Cardiac muscle cell (in vitro differentiated cells and primary cell): ENCODE measurements at places on chromosomes 1 and 21.

DNA sequence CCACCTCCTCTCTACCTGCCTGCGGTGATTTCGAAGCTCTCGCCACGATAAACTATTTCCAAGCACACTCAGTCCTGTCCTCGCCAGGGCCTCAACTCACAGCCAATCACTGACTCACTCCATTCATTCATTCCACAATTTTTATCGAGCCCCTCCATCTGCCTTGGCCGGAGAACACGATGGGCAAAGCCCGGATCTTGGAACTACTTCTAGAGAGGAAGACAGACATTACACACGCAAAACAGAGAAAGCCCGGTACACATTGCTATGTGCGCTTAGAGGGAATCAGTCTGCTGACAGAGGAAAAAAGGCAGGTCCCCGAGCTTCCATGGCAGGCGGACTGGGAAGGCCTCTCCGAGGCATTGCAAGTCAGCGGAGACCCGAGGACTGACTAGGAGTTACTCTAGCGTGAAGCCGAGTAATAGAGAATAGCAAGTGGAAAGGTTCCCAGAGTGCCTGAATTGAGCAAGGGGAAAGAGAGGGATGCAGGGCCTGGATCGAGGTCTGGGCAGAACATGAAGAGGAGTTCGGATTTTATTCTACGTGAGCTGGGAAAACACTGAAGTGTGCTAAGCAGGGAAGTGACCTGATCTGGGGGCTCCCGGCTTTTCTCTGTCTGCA is 54.2 kb upstream of the DNAJC6 start:
- no peak for DNase-seq

DNA sequence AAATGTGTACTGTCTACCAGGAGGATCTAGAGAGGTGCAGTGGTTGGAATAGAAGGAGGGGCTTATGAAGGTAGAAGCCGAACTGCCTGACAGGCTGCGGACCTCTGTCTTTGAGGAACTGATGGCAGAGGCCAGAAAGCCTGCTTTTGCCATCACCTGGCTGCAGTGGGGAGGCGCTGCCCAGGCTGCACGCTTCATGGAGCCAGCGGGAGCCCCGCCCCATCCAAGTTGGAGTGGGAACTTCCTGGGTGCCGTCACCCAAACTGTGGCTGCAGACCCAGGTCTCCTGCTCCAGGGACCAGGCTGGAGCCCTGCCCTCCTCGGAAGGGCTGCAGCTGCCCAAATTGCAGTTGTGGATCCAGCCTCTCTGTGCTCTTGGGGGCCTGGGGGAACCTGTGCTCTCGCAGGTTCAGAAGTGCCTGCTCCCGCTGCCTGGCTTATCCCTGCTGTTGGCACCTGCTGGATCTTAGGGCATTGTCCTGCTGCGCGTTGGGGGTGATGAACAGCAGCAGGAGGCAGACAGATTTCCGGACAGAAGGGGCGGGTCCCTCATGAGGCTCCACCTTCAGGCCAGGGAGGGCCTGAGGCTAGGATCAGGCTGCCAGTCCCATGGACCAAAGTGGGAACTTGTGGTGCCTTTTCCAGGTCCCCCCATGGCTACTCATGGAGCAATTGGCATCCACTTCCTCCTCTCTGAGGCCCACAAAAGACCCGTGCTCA is 118.0 kb upstream of the PLPPR4 start:
- DNase-seq: no peak

DNA sequence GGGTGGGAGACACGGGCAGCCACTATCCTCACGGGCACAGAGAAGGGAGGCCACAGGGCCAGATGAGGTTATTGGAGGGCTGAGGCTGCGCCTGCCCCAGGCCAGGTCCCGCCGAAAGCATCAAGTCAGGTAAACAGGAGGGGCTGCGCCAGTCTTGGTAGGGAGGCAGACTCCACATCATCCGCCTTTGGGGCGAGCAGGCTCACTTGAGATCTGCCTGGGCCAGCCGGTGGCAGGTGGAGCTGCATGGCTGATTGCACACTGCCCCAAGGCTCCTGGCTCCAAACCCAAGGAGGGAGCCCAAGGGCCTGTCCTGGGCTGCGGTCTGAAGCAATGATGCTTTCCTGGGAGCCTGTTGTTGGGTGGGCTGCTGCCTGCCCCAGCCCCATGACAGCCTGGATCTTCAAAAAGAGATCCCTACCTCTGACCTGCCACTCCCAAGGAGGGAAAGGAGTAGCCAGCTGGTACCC is 4.6 kb downstream of the SMIM1 start:
- DNase-seq: no peak

DNA sequence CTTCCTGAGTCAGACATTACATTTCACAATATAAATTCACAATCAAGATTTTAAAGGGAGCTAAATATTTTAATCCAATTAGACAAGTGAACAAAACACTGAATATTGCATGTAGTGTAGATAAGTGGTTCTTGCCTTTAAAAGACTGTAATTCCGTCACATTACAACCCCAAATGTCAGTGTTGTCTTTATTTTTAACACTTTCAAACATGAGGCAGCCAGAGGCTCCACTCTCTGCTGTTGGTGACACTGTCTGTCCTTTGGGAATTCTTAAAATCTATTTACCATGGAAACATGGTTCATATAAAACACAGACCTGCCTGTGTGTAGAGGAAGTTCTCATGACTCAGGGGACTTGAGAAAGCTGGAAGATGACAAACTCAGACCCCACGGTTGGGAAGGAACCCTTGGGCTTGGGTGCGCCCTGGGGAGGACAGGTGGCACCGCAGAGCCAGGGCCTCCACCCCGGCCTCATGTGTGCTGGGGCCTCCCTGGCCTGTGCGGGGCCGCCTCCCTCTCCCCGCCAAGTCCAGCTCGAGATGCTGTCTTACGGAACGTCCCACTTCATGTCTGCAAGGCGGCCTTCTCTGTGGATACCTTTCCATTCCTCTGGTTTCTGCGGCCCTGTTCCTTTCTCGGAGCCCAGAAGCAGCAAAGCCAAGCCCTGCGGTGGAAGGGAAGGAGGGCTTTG is 239.0 kb downstream of the SDCCAG8 start:
- DNase-seq: no peak

- DNase-seq: peak; percentile 43
These were observed 17.7 kb upstream of the KDM4A start for GRCh38 chr1:43632135-43632670.

DNA sequence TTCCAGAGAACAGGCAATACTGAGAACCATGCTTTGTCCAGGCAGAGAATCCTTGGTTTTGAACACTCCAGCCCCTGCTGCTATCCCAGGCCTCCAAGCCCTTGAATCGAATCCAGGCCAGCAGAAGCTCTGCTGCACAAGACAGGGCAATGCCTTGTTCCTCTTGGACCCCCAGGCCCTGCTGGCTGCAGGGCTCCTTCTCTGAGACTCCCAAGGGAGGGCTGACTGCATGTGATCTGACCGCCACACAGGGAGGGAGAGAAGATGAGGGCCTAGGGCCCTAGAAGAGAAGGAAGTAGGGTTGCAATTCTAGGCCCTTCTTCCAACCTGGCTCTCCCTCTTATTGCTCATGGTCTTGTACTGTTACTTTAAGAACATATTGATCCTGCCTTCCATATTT is 160.6 kb upstream of the EDN2 start:
- no peak for DNase-seq

- no peak for DNase-seq
These were observed 107.9 kb downstream of the SPSB1 start for GRCh38 chr1:9400425-9401079.

GRCh38 chr1:208216062-208216461 is 28.1 kb downstream of the PLXNA2 start:
- peak; percentile 65 for DNase-seq

DNA sequence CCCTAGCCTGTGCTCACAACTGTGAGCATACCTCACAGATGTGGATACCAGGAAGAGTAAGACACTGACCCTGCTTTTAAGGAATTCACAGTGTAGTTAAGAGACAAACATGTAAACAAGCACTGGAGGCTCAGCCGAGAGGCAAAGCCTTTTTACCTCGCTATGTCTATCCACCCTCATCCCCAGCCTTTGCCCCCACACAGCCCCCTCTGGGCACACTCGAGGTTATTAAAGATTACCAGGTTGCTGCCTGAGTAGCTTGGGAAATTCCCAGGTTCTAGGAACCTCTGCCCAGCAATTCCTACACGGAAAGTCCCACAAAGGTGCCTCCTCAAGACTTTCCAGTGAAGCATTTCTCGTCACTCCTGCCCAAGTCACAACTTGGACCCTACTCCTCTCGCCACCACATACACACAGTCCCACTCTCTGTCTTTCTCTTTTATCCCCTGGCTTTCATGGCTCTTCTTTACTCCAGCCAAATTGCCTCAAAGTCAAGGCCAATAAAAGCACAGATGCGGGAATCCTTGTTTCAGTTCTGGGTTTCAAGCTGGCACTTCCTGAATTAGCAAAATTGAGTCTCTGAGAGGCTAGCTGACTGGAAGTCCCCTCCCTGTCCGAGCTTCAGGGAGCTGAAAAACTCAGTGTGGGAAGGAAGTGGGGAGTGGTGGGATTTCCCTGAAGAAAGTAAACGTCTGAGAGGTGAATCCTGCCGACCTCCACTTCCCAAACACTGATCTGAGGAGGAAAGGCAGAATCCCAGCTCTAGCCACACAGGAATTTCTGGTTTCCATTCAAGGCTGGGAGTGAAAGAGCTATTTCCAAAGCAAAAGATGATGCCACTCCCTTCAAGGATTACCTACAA is 7.6 kb downstream of the DENND2D start:
- peak; percentile 27 for DNase-seq

DNA sequence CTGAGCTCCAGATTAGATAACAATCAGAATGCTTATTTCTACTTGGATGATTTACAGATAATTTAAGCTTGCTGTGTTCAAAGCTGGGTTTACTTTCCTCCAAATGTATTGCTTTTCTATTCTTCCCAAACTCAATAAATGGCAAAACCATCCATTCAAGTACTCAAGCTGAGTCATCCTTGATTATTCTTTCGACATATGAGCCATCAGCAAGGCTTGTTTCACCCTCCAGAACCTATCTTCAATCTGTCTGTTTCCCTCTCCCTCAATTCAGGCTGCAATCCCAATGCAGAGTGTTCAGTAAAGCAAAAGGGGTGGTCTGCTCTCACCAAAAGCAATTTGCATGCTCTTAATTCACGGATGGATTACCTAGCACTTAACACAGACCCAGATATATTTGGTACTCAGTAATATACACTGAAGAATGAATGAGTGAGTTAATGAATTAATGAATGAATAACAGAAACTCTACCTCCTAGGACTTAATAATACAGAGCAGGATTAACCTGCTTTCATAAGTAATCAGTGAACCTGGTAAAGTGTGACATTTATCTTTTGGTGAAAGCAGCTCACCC is 41.9 kb downstream of the DDR2 start:
- DNase-seq: peak; percentile 55

GRCh38 chr1:159000625-159001024 is 9.1 kb upstream of the IFI16 start:
- DNase-seq: peak; percentile 96

GRCh38 chr1:63027176-63027575 is 243.2 kb downstream of the ATG4C start:
- no peak for DNase-seq

GRCh38 chr1:198657550-198658064 is 18.8 kb downstream of the PTPRC start:
- DNase-seq: no peak

DNA sequence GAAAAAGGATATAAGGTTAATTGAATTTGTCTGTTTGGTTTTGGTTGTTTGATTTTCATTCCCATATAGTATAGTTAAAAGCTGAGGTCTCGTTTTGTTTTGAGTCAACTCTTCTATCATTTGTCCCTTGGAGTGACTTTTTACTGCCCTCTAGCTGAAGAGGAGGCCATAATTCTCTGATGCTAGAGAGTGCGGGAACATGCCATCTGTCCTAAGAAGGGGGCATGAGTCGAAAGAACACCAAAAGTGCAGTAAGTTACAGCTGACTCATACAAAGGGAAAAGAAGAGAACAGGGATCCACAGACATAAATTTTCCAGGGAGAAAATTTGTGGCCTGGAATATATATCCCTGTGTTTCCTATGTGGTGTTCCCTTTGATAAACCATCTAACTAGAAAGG is 4.1 kb downstream of the KRTAP21-3 start:
- DNase-seq: no peak

GRCh38 chr1:9455487-9456234 is 83.6 kb upstream of the SLC25A33 start:
- DNase-seq: peak; percentile 76

- DNase-seq: no peak
These were observed 10.0 kb downstream of the RBM34 start for GRCh38 chr1:235151033-235151432.

GRCh38 chr21:27564684-27565301 is 597.9 kb upstream of the ADAMTS5 start:
- peak; percentile 63 for DNase-seq

DNA sequence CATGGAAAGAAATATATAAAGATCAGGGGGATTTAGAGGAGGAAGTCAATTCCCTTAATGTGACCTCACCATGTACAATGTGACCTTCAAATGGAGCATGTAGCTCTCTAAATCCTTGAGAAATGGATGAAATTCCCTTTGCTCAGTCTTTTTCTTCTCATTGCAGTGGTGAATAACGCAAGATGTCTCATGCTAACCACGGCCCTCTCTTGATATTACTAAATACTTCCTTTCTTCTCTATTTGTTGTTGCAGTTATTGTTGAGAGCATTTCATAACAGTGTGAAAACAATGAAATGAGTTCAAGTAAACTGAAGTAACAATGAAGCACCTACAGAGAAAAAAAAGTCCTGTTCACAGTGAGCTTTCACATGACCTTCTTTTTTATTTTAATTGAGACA is 55.6 kb downstream of the ZNF281 start:
- DNase-seq: peak; percentile 67

DNA sequence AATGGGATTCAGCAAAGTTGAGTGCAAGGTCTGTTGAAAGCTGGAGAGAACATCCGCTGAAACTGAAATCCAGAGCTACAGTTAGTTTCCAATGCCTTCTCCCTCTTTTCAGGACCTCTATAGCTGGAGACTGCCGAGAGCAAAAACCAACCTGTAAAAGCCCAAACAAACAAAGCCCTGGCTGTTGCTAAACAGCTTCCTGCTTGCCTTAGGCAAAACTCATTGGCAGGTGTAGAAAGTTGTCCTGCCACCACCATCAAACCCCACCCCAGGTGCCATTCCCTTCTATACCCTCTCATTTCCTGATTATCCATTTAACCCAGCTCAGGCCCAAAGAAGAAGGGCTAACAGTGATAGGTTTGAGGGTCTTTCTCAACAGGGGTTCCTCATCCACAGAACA is 24.7 kb downstream of the SCYL3 start:
- DNase-seq: no peak

DNA sequence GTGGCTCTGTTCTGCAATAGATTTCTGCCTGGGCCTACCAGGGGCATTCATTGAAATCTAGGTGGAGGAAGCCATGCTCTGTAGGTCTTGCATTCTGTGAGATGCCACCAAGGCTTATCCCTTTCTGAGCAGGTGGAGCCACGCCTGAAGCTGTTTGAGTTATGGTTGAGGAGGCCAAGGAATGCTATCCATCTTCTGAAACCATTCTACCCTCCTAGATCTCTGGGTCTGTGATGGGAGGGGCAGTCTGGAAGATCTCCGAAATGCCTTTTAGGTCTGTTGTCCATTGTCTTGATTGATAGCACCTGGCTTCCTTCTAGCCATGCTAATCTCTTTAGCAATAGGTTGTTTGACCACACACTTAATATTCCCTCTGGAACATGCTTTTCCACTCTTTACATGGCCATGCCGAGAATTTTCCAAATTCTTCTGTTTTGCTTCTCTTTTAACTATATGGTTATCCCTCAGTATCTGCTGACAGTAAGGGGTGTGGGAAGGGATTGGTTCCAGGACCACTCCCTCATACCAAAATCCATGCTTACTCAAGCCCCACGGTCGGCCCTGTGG is 45.2 kb downstream of the AK4 start:
- DNase-seq: no peak
